ENCODE measurements at places on chromosomes 6 and 20.

- no peak overlapping the region for H3K4me3 ChIP-seq
- no peak for DNase-seq
- H3K27me3 ChIP-seq = no peaks in the 10 kb centered on the region
- H3K36me3 ChIP-seq = no peaks in the 10 kb centered on the region
These were observed 28.8 kb downstream of the DUSP22 start for GRCh38 chr6:321158-321438.

DNA sequence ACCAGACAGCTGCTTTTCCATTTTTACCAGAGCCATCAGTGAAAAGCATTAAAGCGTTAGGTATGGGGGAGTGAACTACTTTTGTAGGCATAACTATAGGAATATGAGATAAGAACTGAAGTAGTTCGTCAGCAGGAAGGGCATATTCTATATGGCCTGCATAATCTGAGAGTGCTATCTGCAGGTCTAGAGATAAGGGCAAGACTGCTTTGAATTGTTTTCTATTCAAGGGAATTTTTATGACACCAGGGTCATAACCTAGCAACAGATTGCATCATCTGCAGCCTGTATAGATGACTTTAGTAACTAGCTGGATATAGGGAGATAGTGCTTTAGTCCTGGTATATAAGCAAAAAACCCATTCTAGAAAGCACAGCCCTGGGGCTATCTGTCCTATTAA is 437.3 kb upstream of the HTR1E start:
- no peaks in the 10 kb centered on the region for H3K4me1 ChIP-seq
- no peak overlapping the region for H3K27ac ChIP-seq
- no peak overlapping the region for H3K4me3 ChIP-seq
- peak; percentile 23 for DNase-seq
- no peaks in the 10 kb centered on the region for H3K27me3 ChIP-seq

- no peaks in the 10 kb centered on the region for H3K4me1 ChIP-seq
- H3K36me3 ChIP-seq = no peaks in the 10 kb centered on the region
- DNase-seq = no peak
- H3K4me3 ChIP-seq = no peak overlapping the region
- no peaks in the 10 kb centered on the region for H3K27me3 ChIP-seq
- no peak overlapping the region for H3K27ac ChIP-seq
These were observed 248.8 kb downstream of the TFAP2A start for GRCh38 chr6:10166031-10166430.

- no peaks in the 10 kb centered on the region for H3K4me1 ChIP-seq
- no peak for DNase-seq
- H3K27me3 ChIP-seq = no peaks in the 10 kb centered on the region
- H3K27ac ChIP-seq = no peak overlapping the region
These were observed 78.4 kb upstream of the MLN start for GRCh38 chr6:33882154-33882553.

DNA sequence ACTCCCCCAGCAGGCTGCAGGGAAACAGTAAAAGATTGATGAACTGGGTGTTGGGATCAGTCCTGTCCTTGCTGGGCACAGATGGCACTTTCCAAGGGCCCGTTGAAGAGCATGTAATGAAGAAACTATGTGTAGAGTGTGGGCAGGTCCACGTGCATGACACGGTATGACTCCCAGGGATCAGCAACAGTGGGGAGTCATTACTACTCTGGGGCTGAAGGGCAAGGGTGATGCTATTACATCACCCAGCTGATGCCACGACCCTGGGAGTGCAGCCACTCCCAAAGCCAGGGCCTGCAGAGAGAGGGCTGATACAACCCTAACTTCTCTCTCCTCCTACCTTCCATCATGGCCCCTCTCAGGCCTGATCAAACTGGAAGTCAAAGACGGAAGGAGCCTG is 20.1 kb downstream of the KCNK17 start:
- no peaks in the 10 kb centered on the region for H3K4me1 ChIP-seq
- DNase-seq = no peak
- no peak overlapping the region for H3K27ac ChIP-seq
- H3K4me3 ChIP-seq = no peak overlapping the region
- no peaks in the 10 kb centered on the region for H3K36me3 ChIP-seq

- H3K4me3 ChIP-seq = no peak overlapping the region
- no peaks in the 10 kb centered on the region for H3K27me3 ChIP-seq
- peaks cover 10% of the 10 kb centered on the region for H3K4me1 ChIP-seq
- H3K36me3 ChIP-seq = no peaks in the 10 kb centered on the region
These were observed 73.6 kb upstream of the TIAM2 start for GRCh38 chr6:154921482-154921881.

GRCh38 chr20:1131354-1131753 is 13.0 kb downstream of the PSMF1 start:
- no peak for DNase-seq
- no peaks in the 10 kb centered on the region for H3K27me3 ChIP-seq
- H3K36me3 ChIP-seq = peaks cover 7% of the 10 kb centered on the region

DNA sequence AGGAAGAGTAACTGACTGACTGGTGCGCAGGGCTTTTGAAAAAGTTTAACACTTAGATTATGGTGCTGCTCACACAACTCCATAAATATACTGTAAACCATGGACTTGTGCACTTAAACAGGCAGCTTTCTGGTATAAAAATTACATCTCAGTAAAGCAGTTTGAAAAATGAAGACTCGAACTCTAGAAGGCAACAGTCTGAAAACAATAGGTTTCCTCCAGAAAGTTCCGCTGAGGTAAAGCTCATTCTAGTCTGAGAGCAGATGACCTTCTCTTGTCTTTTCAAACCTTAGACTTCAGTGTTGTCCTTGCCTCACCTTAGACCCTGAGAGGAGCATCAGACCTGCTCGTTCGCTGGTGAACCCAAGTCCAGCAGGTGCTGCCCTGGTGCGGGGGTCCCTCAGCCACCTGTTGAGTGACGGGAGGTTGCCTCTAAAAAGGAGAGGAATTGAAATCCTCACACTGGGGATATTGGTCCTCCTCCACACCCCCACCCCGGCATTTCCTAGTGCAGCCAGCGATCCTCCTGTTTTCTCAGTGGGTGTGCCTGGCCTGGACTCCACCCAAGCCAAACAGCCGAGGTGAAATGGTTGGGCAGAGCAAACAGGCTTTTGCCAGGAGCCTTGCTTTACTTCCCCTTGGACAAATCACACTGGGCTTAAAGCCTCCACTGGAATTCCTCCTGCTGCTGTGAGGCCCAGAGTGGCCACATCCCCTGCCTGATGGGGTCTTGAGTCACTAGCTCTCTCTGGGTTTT is 14.7 kb upstream of the PYGB start:
- H3K4me3 ChIP-seq = no peak overlapping the region
- peaks cover 2% of the 10 kb centered on the region for H3K4me1 ChIP-seq
- peak; percentile 27 for DNase-seq
- no peaks in the 10 kb centered on the region for H3K27me3 ChIP-seq

DNA sequence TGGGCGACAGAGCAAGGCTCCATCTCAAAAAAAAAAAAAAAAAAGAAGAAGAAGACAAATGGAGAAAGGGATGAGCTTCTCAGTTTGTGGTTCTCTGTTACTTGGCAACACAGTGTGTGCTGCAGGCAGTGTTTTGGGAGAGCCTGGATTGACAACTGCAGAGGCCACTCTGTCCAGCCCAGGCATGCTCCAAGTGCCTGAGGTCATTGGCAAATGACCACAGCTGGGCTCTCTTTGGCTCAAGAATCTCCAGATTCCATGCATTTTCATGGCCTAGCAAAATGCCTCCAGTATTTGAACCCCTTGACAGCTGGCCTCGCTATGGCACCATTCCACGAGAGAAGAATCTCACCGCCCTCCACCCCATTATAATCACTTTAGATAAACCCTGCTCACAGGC is 126.2 kb downstream of the ANKRD60 start:
- no peaks in the 10 kb centered on the region for H3K4me1 ChIP-seq
- H3K36me3 ChIP-seq = no peaks in the 10 kb centered on the region
- no peak for DNase-seq
- H3K27ac ChIP-seq = no peak overlapping the region
- no peaks in the 10 kb centered on the region for H3K27me3 ChIP-seq

DNA sequence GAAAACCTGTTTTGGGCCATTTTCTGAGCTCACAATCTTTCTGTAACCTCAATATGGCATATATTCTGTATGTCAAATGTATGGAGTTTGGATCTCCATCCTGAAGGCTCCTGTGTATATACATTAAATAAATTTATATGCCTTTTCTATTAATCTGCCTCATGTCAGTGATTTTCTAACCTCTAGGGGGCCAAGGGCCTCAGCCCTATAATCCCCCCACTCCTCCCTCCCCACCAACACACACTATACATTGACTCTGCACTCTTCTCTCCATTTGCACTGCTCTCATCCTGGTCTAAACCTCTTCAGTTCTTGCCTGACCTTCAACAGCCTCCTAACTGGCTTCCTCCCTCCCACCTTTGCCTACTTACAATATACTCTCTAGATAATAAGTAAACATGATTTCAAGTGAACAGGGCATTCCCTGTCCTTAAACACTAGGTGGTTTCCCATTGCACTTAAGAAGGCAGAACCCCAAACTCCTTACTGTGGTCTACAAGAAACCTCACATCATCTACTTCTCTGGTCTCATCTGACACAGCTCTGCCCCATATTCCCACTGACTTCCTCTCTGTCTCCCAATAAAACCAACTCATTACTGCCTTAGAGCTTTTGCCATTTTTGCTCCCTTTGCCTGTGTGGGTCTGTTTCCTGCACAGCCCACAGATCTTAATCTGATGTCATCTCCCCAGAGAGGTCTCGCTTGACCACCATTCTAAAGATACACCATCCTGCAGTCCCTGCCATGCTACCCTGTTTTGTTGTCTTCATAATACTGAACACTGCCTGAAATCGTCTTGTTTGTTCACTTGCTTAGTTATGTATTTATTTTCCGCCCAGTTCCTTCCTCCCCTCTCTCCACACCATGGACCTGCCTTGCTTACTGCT is 213.7 kb downstream of the SYNE1 start:
- H3K36me3 ChIP-seq = no peaks in the 10 kb centered on the region
- no peaks in the 10 kb centered on the region for H3K27me3 ChIP-seq
- H3K4me1 ChIP-seq = no peaks in the 10 kb centered on the region
- DNase-seq = no peak
- H3K27ac ChIP-seq = no peak overlapping the region

- no peaks in the 10 kb centered on the region for H3K27me3 ChIP-seq
- H3K27ac ChIP-seq = peak overlapping the region; percentile 9
These were observed 211.9 kb upstream of the MANEA start for GRCh38 chr6:95365454-95365853.

DNA sequence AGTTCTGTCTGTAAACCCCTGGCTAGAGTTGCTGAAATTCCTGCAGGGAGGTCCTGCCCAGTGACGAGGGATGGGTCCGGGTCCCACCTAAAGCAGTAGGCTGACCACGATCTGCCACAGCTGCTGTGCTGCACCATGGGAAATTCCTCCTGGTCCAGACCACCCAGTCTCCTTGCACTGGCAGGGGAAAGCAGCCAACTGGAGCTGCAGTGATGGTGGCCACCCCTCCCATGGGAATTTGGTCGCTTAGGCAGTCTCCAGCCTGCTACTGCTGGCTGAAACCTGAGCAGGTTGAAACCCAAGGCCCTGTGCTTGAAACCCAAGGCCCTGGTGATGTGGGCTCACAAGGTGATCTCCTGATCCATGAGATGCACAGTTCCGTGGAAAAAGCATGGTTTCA is 23.9 kb upstream of the MOXD1 start:
- H3K27me3 ChIP-seq = no peaks in the 10 kb centered on the region
- DNase-seq = no peak
- no peaks in the 10 kb centered on the region for H3K4me1 ChIP-seq
- no peaks in the 10 kb centered on the region for H3K36me3 ChIP-seq

Data from mesendoderm (in vitro differentiated cells).